Erythroblast (primary cell): ENCODE measurements at places on chromosomes 2 and 18.

DNA sequence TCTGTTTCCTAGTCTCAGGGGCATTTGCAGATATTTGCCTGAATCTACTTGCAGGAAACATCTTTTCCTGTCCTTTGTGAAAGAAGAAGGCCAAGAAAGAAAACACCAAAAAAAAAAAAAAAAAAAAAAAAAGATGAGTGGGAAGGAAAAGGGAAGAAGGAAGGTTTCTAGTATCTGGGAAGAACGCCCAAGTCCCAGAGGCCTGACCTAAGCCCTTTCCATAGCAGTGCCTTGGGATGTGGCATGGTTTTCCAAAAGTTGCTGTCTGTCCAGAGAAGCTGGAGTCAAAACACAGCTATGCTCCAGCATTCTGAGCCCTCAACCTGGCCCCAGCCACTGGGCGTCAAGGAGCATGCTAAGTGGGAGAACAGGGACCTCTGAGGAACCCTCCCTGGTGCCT is 123.5 kb downstream of the INHBB start:
- no peak for DNase-seq

DNA sequence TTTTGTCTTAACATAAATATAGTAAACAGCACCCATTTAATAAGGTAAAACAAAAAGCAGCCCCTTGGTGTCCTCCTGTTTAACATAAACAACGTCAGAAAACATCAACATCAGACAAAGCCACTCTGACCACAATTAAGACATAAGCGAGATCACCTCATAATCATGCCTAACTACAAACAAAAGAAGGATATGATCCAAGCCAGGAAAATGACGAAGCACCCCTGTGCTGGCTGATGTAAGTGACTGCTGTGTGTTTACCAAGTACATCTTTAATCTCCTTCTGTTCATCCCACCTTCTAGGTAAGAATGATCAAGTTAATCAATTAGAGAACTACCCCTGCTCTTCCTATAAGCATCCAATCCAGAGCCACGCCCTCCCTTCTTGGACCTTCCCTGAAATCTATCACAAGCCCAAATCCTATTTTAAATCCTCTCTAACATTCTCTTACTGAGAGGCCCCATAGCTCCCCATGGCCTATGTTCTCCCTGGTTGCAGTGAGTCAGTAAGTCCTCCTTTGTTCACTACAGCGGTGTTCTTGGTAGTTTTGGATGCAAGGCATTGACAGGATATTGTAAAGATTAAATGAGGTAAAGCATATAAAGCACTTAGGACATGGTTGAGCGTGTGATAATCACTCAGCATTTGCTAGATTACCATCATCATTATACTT is 424.2 kb downstream of the TSN start:
- DNase-seq: no peak

GRCh38 chr2:126778561-126779501 is 119.9 kb upstream of the TEX51 start:
- peak; percentile 34 for DNase-seq

DNA sequence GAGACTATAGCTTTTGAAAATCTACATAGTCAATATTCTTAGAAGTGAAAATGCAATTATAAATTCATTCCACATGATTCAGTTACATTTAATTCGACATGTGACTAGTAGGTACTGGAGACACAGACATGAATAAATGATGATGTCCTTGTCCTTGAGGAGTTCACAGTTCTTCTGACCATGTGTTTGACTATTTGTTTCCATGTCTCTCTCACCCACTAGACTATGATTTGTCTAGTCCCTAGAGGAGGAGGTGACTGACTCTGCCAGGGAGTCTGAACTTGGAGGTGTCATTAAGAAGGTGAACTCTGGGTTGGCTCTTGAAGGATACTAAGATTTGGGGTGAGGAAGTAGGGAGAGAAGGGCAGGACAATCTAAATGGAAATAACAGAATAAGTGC is 20.7 kb upstream of the UGP2 start:
- DNase-seq: no peak

DNA sequence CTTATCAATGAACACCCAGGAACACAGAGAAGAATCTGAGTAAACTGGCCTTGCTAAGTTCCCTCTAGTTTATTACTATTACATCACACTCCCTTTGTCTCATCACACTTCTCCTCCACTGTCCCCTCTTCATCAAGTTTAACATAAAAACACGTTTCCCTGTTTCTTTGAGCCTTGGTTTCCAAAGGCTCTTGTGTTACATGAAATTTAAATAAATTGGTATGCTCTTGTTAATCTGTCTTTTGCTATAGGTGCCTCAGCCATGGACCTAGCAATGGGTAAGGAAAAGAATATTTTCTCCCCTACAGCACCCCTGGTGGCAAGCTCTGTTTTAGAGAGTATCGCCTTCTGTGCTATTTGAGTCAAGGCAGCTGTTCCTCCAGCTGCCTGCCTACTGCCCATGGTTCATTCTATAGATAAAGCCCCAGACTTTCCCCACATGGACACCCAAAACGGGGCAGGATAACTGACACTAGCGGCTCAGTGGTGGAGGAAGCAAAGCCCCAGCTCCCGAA is 31.8 kb downstream of the TGIF1 start:
- DNase-seq: peak; percentile 51

- DNase-seq: no peak
Measured at GRCh38 chr2:161424891-161425727, 9.0 kb downstream of the TBR1 start.

DNA sequence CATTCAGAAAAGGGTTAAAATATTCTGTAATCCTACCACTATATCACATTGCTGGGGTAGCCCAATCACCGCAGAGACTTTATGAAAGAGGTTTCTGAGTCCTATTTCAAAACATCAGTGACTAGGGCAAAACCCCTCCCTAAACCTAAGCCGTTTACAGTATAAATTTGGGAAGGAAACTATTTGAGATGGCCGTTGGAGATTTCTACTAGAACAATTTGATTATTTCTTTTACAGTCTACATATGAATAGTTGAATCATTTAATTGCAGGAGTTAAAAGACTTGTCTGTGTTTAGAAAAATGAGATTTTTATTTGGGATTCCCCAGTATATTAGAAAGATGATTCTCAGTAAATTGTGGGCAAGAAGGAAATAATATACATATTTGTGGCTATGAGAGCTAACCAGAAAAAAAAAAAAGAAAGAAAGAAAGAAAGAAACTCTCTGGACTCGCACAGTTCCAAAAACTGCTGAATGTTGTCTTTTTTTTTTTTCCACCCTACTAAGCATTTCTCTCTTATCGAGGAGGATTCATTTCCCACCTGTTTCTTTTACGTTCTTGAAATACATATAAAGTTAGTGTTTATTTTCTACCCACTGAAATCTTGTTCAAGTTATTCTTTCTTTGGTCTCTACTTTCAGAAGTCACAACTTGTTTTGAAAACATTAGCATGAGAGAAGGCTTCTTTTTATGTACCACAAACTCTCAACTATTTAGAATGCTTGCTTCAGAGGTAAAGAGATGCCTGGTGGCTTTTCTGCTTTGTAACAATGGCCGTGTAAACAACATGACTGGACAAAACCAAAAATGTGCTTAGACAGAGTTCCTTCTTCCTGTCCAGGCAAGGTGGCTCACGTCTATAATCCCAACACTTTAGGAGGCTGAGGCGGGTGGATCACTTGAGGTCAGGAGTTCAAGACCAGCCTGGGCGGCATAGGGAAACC is 65.9 kb downstream of the BCL2 start:
- no peak for DNase-seq

DNA sequence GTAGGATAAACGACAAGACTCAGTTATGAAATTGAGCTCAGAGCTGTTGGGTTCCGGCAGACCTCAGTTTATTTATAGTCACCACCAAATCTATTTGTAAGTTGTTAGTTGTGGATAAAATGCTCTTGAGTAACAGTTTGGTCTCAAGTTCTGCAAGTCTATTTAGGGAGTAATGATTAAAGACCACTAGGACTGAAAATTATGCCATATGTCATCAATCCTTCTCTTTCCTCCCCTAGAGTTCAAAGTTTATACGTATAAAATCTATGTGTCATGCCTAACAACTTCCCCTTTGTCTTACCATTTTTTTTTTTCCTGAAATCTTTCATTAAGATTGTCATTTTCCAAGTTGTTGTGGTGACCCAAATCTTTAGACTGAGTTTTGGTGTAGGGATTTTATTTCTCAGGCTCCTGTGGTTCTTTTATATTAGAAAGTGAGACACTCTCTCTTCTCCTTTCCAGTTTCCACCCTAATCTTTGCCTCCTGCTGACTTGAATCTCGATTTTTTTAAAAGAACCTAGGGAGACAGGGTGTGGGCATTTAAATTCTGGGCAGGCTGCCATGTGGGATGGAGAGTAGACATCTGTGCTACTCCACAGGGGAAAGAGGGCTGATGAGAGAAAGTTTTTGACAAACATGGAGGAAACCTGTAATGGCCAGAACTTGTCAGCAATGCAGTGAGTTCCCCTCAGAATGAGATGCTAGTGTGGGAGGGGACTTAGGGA is 51.0 kb downstream of the LAMA3 start:
- no peak for DNase-seq

DNA sequence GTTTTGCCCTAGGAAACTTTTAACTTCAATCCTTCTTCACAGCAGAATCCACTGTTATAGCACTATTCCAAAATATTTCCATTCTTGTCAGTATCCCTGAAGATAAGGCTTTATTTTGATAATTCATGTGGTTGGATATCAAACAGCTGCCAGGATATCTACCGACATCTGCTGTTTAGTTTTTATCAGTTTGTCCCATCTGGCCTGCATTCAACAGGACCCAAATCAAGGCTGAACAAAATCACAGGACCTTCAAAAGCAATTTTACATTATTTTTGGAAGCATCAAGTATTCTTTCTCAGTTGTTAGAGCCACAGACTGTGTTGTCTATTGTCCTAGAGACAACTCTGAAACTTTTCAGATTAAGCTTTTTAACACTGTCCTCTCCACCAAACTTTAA is 429.0 kb upstream of the PIK3C3 start:
- DNase-seq: no peak

DNA sequence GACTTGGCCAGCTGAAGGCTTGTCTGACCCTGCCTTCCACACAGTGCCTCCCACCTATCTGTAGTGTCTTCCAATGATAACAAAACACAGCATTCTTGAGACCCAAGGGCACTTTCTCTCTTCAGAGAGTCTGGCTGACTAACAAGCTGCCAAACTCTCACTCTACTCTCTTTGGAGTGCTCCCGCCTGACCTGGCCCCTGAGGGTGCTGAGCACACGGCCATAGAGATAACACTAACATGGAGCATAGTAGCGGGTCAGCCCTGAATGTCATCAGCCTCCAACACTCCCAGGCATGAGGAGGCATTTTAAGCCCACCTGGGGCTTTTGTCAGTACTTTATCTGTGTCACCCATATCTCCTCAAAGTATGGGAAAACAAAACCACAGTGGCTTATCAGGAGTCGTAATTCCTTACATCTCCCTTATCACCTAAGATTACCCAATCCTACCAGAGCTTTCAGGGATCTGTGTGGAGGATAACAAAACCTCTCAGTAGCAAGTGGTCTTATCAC is 160.3 kb upstream of the TCF4 start:
- DNase-seq: peak; percentile 94

- no peak for DNase-seq
Measured at GRCh38 chr2:75844651-75845050, 133.9 kb upstream of the GCFC2 start.

DNA sequence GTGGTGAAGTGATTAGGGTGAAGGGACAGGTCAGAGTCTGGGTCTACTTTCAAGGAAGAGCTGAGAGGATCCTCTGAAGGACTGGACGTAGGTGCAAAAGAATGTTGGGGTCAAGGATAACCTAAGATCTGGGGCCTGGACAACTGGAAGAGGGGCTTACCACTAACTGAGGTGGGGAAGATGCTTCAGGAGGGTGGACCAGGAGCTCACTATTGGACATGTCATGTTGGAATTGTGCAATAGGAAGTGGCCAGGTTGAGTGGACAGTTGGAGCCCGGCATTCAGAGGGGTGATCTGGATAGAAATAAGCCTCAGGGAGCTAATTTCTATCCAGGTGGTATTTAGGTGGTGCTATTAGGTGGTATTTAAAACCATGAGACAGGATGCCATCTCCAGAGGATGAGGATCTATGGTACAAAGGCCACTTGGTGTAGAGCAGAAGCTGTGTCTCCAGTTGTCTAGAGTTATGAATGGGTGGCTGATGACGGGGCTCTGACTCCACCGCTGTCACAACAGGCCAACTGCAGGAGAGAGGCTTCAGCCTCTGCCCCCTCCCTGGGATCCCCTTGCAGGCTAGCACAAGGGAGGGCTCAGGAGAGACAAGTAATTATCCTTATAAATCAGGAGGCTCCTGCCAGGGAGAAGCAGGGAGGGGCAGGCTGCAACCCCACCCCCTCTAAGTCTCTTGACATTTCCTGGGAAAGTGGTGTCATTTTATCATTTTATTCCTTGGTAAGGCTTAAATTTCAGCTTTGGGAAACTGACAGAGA is 158.0 kb downstream of the SMAD7 start:
- no peak for DNase-seq

DNA sequence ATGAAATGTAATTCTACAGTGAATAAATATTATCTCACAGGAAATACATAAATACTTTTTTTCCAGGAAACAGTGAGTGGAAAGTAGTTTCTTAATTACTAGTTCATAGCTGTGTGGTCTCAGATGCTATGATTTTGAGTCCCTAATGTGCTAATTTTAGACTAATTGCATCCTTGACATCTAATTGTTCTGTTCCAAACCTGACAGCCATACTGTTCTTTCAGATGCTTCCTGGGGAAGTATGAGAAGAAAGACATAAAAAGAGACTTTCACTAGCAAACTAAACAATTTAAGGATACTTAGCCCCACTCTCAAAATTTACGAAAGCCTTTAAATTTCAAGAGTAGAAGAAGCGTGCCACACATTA is 350.9 kb upstream of the CDH20 start:
- no peak for DNase-seq

DNA sequence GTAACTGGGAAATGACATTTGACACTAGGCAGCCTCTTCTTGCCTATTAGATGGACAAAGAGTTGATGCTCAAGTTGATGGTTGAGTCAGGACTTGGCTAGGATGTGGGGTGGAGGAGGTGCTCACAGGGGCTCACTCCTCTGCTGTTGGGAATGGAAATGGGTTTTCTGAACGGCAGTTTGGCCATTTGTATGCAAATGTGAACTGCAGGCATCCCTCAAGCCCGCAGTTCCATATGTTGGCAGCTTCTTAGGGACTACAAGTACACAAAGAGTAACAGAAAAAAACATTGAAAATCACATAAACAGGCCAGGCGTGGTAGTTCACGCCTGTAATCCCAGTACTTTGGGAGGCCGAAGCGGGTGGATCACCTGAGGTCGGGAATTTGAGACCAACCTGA is 80.8 kb downstream of the INPP5D start:
- DNase-seq: no peak

DNA sequence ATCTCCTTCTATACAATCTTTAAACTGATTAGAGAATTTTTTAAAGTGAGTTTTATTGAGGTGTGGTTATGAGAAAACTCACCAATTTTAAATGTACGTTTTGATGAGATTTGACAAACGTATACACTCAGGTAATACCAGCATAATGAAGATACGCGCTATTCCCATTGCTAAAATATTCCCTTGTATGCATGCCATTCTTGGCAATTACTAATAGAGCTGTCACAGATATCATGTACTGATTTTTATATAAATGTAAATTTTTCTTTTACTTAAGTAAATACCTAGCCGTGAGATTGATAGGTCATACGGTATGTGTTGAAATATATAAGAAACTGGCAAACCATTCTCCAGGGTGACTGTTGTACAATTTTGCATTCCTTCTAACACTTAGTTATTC is 384.7 kb downstream of the PTH2R start:
- DNase-seq: no peak

GRCh38 chr18:21359746-21360145 is 117.7 kb downstream of the GREB1L start:
- DNase-seq: no peak
